Stimulated activated CD4-positive, alpha-beta T cell treated with anti-CD3 and anti-CD28 coated beads, Interleukin-1b, Interleukin-23, amount 100 ng/mL, for 24 hours (primary cell): ENCODE measurements at places on chromosomes 13 and 19.

DNA sequence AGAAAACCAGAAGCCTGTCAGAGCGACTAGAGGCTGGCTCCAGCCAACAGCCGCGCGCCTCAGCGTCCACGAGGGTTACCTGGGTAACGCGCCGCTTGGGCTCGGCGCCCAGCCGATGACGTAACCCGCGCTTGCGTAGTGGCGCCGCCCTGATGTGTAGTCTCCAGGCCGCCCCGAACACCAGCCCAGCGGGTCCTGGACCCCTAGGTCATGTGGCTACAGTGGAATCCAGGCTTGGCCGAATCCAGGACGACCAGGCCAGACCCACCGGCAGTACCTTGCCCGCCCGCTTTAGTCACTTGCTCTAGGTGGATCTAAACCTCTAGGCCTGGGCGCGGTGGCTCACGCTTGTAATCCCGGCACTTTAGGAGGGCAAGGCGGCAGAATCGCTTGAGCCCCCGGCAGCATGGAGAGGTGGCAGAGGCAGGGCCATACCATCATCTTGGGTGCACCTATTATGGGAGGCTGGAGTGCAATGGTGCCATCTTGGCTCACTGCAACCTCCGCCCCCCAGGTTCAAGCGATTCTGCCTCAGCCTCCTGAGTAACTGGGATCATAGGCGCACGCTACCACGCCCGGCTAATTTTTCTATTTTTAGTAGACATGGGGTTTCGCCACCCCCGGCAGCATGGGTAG, 7.2 kb upstream of the ZNF606 start:
- DNase-seq = no peak

DNA sequence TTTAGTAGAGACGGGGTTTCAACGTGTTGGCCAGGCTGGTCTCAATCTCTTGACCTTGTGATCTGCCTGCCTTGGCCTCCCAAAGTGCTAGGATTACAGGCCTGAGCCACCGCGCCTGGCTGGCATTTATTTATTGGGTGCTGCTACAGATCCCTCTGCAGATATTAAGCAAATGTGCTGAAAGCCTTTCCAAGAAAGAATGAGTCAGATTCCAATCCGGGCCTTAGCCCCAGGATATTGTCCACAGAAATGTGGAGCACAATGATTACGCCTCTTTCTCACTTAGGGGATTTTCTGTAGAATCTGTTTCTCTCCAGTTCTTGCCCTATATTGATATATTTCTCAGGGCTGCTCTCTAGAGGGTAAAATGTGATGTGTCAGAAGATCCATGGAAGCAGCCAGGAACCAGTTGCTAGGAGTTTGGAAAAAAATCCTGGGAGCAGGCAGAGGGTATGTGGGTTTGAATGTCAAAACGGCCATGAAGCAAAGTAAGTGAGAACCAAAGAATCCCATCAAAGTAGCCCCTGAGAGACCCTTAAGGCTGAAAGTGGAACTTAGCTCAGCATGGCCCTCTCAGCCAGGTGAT, 24.8 kb upstream of the IGFL4 start:
- DNase-seq = no peak

DNA sequence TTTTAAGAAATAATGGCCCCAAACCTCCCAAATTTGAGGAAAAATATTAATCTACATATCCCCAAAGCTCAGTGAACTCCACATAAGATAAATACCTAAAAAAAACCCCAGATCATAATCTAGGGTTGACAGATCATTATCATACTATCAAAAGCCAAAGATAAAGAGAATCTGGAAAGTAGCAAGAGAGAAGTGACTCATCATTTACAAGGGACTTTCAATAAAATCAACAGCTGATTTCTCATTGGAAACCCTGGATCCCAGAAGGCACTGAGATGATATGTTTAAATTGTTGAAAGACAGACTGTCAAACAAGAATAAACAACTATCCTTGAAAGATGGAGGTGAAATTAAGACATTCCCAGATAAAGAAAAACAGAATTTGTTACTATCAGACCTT, 199.3 kb downstream of the KCNRG start:
- DNase-seq = no peak

DNA sequence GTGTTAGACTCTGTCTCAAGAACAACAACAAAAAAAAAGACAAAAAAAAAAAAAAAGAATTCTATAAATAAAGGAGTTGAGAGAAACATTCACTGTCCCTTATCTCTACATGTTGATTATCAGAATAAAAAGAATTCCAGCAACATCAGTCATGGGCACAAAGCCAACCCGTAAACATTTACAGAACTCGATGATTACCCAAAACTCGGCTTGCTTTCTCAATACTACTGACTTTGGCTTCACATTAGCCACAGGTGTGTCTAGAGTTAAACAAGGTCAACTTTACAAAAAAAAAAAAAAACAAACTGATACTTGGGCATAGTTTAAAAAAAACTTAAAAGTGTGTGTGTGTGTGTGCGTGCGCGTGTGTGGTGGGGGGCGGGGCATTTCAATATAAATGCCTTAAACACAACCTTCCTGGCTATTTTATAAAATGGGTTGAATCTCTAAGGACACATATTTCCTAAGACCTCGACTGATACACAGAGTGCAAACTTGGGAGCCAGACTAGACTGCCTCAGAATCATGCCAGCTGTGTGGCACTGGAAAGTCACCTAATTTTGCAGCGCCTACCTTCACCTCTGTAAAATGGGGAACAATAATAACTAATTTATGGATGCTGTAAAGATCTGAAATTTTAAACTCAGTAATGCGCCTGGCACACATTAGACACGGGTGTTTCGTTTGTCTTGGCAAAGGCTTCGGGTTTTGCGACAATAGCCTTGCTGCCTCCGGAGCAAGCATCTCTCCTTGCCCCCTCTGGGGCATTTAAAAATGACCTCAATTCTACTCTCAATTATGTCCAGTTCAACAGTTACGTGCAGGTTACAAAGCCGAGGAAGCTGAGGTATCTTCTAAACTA, 922 bp downstream of the EBPL start:
- no peak for DNase-seq

GRCh38 chr19:6720369-6721137, at the start of gene C3:
TSS of gene C3 (minus strand) at chr19:6720650. CDS start at chr19:6720589, 61 bp downstream.
- no peak for DNase-seq

- DNase-seq = no peak
Measured at GRCh38 chr13:97005625-97006262, 11.5 kb upstream of the OXGR1 start.

DNA sequence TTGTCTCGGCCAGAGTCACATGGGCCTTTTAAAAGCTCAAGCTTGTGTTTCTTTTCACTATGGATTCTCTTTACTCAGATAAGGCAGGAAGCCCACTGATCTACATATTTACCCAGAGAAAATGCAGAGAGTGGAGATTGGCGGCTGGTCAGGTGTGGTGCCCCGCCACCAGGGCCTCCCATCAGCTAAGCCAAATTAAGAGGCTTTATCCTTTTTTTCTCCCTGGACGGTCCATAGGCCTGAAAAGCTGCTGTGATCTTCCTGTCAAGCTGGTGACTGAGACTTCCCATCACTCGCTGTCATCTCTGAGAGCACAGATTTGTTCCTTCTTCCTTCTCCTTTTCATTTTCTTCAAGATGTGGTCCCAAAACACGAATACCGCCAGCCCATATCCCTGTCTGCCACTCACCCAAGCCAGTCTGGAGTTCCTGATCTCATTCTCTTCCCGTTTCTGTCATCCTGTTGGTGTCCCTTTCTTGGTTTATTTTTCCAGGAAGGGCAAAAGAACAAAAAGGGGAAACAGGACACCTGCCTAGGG, 1.9 kb downstream of the SAFB start:
- DNase-seq = no peak

DNA sequence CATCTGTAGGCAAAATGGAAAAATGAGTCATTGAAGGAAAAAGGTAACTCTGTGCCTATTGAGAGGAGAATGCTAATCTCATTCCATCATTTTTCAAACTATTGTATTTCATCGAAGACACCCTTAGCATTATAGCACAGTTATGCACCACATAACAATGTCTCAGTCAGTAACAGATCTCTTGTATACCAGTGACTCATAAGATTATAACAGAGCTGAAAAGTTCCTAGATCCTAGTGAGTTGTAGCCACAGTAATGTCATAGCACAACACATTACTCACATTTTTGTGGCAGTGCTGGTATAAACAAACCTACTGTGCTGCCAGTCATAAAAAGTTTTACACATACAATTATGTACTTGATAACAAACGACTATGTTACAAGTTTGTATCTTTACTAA, 1077.6 kb downstream of the DIAPH3 start:
- DNase-seq = no peak

GRCh38 chr13:37446503-37446902, 152.1 kb downstream of the POSTN start:
- DNase-seq = no peak

GRCh38 chr13:94412870-94413597, 66.4 kb downstream of the DCT start:
- DNase-seq = no peak

- DNase-seq = no peak
Measured at GRCh38 chr13:85608255-85608829, 190.9 kb downstream of the SLITRK6 start.

DNA sequence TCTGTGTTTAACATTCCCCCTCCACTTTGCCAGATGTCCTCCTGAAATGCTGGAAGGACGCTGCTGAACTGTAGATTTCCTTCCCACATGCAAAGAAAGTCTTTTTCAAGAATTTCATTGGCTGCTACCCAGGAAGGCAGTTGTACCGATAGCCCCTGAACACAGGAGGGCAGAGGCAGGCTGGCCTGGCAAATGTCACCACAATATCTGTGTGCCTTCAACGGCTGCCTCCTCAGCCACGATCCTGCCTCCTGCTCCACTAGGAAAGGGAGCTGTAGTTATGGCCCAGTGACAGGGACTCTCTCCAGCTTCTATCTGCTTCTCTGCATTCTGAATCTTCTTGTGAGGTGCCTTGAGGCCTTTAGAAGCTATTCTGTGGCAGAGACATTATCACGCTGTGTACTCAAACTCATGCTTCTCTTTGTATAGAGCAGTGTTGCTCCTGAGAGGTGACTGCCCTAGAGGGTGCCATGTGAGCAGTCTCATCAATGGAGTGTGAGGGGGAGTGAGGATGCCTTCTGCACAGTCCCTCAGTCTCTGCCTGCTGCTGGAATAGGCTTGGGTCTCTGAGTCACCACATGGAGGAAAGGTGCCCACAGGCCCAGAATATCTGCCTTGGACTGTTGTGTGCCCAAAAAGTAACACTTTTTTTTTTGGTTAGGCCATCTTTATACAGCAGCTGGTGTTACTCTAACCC, 279.8 kb downstream of the DNAJC15 start:
- no peak for DNase-seq

- DNase-seq = no peak
Measured at GRCh38 chr19:42028304-42029216, 34.5 kb upstream of the ATP1A3 start.

- no peak for DNase-seq
Measured at GRCh38 chr13:99059498-99060075, 81.7 kb upstream of the DOCK9 start.

- DNase-seq = no peak
Measured at GRCh38 chr13:110330491-110331011, 23.5 kb downstream of the COL4A2 start.

DNA sequence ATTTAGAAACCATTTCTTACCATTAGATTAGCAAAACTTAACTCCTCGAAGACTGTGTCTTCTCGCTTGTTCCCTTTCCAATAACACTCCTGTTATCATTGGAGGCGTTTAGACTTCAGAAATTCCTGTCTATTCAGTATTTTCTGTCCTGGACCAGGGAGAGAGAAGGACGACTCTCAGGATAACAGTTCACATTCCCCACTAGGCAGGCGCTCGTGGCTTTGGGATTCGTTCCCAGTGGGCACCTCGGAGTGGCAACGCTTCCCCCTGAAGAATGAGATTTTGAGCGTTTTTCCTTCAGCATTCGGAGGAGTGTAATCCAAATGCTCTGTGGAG, 429 bp upstream of the ZNF225 start:
- DNase-seq = no peak

- no peak for DNase-seq
Measured at GRCh38 chr19:449916-450315, 10.9 kb downstream of the SHC2 start.

- DNase-seq = no peak
Measured at GRCh38 chr19:35764432-35765315, 6.7 kb downstream of the PROSER3 start.

DNA sequence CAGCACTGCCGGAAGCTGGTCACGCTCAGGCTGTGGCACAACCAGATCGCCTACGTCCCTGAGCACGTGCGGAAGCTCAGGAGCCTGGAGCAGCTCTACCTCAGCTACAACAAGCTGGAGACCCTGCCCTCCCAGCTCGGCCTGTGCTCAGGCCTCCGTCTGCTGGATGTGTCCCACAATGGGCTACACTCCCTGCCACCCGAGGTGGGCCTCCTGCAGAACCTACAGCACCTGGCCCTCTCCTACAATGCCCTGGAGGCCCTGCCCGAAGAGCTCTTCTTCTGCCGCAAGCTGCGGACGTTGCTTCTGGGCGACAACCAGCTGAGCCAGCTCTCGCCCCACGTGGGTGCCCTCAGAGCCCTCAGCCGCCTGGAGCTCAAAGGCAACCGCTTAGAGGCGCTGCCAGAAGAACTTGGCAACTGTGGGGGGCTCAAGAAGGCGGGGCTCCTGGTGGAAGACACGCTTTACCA, 3.2 kb upstream of the MAP2K7 start:
- DNase-seq = no peak

- DNase-seq = no peak
Measured at GRCh38 chr13:78198821-78199220, 280.2 kb upstream of the EDNRB start.

- DNase-seq = peak; percentile 10
Measured at GRCh38 chr13:24097064-24097463, 63.5 kb upstream of the SPATA13 start.

DNA sequence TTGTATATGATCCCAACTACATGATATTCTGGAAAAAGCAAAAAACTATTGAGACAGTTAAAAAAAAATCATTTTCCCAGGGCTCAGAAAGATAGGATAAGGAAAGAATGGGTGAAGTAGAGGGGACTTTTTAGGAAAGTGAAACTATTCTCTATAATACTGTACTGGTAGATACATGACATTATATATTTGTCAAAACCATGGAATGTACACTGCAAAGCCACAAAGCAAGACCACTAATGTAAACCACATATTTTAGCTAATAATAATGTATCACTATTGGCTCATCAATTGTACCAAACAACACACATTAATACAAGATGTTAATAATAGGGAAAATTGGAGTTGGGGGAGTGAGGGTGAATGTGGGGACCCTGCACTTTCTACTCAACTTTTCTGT, 182.6 kb downstream of the EFNB2 start:
- no peak for DNase-seq
